Activated CD8-positive, alpha-beta memory T cell treated with anti-CD3 and anti-CD28 coated beads, Interleukin-2, amount 50 U/mL, for 48 hours (primary cell): ENCODE measurements at places on chromosomes 6 and 20.

GRCh38 chr6:7172649-7173048 is 64.9 kb downstream of the RREB1 start:
- DNase-seq = no peak

- DNase-seq = no peak
Measured at GRCh38 chr20:58492074-58492718, 23.0 kb downstream of the APCDD1L start.

DNA sequence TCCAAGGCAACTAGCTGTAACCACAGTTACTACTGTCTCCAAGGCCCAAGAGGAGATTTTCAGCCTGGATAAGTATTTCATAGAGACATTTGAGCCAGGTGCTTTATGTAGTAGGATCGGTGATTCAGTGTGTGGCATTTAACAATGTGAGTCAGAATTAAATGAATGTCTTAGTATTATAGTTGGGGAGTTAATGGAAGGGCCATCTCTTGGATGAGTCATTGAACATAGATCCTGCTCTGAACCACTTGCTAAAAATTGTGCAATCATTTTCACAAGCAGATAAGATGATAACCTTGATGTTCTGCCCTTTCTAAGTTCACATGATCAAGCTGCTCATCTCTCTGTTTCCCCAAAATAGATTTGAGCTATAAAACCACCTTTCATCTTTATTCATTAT is 668.9 kb upstream of the CITED2 start:
- no peak for DNase-seq

DNA sequence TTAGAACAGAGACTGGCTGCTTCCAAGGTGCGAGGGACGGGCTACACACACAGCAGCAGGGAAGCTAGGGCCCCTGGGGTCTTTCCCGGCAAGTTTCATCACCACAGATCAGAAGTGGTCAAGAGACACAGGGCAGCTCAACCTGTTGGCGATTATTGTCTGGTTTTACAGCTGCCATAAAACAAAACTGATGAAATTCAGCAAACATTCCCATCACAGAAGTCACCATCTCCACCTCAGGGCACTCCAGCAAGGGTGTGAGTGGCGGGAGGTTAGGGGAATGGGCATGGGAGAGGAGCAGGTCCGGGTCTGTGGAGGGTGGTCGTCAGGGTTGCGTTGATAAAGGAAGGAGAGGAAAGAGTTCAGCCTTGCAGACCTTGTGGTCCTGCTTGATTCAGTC is 91.0 kb downstream of the PXDC1 start:
- DNase-seq = no peak
